ENCODE measurements at places on chromosomes 7 and 10.
A peak's percentile ranks its signal among the peaks of the same experiment; 100 is the strongest.

DNA sequence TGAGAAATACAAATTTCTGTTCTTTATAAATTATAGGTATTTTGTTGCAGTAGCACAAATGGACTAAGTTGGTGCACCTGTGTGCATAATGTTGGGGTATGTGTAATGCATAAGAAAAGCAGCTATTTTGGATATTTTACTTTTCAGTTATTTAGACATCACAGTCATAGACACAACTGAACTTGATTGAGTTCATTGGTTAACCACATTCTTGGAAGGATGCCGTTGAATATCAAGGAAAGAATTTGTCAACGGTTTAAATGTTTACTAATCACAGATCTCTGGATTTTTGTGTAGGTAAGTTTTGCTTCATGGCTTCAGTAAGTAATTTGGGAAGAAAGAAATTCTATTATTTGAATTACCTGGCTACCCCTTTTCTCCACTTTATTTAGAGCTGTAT is 4.1 kb downstream of the OTUD1 start:
- DNase-seq = no peak

DNA sequence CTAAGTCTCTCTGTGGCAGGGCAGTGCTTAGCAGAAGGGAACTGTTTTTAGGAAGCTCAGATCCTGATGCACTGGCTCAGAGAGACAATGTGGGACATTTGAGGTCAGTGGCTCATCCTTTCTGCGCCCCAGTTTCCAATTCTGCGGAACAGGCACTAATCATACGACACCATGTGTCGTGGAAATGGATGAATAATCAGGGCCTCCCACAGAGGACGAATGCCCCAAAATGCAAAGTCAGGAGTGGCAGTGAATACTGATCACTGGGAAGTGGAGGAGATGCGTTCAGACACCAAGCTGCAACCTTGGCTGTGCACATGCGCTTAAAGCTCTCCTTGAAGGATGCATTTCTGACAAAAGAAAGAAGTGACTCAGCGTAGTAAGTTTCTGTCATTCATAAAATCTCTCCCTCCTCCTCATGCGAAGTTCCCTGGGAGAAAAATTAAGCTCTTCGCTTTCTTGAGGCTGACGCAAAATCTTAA is 21.9 kb upstream of the ECHDC3 start:
- no peak for DNase-seq

DNA sequence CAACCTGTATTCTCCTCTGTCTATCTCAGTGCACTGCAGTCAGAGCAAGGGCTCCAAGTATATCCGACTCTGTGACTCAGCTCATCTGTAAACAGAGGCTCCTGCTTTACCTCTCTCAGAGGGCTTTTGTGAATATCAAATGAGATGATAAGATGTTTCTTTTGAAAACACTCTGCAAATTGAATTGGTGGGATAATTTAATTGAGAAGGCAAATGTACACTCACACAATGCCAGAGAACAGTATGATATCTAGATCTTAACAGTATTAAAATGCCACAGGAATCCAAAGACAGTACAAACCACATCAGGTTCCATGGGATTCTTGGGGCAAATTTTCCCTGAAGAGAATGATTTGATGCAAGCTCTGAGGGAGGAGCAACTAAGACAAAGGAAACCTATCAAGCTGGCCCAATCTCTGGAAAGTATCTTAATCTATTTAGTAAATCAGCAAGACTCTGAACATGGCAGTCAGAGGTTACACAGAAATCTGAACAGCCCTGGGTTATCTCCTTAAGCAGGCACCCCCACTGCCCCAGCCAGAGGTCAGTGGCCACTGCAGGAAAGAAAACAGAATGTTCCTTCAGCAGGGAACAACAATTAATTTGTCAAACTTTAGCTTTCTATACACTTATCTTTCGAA is 45.9 kb downstream of the DOCK4 start:
- no peak for DNase-seq

DNA sequence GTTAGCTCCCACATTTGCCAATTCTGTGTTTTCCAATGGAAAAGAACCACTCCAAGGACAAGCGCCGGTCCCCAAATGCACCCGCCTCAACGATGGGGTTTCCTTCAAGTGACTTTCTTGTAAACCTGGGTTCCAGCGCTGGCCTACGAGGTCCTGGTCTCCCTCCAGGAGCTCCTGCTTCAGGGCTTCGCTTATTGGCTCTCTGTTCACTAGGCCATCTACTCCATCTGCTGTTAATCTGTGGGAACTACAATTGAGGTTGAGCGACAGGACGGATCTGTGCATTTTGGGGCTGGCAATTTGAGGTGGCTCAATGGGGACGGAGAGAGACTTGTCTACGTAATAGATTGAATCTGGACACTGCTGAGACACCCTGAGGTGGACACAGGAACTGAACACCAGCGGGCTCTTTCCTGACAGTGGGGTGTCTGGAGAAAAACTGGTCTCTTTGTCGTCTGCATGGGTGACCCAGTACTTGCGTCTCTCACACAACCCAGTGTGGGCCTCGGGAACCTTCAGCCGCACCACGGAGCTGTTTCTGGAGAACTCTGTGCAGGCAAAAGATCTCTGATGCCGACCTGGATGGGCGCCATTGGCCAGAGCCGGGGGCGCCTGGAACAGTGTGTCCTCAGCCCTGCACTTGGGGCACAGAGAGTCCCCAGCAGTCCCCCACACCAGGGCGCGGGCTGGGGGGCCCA is 115.9 kb upstream of the ADAM12 start:
- peak; percentile 18 for DNase-seq

DNA sequence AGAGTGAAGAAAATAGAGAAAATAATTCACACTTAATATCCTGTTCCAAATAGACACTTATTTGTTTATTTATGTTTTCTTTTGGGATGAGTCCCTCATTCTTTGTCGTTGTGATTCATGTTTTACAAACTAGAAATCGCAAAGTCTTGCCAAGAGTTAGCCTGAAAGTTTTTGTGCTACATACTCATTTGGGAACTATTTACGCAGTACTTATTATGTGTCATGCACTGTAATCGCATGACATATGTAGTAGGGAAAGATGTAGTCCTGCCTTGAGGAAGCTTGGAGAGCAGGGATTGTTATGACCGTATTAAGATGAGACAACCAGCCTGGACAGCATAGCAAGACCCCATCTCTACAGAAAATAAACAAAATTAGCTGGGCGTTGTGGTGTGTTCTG is 189.3 kb downstream of the ABCA13 start:
- no peak for DNase-seq

DNA sequence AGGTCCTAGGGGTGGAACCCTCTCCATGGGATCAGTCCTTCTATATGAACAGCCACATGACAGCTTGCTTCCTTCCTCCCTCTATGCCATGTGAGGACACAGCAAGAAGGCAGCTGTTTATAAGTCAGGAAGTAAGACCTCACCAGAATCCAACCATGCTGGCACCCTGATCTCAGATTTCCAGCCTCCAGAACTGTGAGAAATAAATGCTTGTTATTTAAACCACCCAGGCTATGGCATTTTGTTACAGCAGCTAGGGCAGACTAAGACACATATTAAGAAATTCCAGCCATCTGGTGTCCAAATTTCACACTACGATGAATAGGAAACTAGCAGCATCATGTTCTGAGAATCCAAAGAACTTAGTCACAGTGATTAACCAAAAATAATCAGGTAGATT is 140.1 kb downstream of the ZFAND4 start:
- no peak for DNase-seq

- no peak for DNase-seq
Measured at GRCh38 chr7:115618676-115619075, 411.9 kb downstream of the TFEC start.

DNA sequence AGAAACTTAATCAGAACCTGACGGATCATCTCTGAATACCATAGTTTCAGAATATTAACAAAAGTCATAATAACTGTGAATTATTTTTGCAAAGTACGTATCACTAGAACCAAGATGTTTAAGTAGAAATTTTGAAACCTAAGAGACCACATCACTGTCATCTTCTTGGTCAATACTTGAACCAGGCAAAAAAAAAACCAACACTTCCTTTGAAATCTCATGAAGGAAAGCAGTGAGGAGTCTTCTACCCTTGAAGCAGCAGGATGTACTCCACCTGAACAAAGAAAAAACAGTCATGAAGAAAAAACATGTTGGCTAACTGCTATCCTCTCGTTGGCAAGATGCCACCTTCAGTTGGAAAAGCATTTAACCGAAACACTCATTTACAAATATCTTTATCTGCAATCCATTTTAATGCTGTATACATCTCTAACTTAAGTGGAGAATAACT is 82.4 kb downstream of the SRPK2 start:
- no peak for DNase-seq

DNA sequence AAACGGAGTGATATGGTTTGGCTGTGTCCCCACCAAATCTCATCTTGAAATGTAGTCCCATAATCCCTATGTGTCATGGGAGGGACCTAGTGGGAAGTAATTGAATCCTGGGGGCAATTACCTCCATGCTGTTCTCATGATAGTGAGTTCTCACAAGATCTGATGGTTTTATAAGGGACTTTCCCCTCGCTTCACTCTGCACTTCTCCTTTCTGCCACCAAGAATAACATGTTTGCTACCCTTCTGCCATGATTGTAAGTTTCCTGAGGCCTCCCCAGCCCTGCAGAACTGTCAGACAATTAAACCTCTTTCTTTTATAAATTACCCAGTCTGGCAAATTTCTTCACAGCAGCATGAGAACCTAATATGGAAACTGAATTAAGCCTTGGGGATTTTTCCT is 19.1 kb downstream of the FAM3C start:
- DNase-seq = no peak

GRCh38 chr7:137715533-137715932 is 131.2 kb downstream of the DGKI start:
- no peak for DNase-seq

- DNase-seq = no peak
Measured at GRCh38 chr10:44993922-44994751, 6.6 kb upstream of the ZNF22 start.

- no peak for DNase-seq
Measured at GRCh38 chr7:130288829-130289228, 4.1 kb upstream of the CPA4 start.

GRCh38 chr10:125550362-125550761 is 132.6 kb downstream of the TEX36 start:
- DNase-seq = no peak

DNA sequence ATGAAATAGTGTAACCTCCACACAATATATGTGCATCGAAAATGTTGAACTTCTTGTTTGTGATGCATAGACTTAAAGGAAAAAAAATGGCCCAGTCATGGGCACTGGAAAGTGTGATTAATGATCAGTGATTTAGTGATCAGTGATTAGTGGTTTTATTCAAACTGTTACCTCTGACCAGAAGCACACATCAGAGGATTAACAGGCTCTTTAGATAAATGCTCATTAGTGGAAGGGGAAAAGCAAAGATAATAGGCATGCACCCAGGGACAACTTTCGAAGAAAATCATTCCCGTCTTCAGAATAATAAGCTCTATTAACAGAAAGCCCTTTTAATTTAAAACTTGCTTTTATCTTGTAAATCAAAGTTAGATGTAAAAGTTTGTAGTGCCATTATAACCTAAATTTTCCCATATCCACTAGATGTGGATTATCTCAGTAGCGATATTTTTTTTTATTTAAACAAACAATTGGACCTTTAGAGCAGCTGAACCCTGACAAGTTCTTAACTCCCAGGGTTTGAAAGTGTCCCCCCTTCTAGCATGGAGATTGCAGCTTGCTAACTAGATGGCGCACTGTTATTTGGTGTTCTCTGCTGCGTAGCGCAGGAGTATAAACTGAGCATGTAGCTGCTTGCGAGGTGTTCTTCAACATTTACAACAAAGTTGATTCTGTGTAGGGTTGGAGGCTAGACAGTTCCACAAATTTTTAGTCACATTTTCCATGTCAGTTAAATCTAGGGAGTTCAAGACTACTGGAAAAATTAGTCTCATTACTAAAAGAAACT is at the start of gene CREB5:
TSS of gene CREB5 (plus strand) at position 643 of the 787 bp plus-strand sequence. CDS start 397 bp downstream, outside the sequence.
- DNase-seq = no peak

DNA sequence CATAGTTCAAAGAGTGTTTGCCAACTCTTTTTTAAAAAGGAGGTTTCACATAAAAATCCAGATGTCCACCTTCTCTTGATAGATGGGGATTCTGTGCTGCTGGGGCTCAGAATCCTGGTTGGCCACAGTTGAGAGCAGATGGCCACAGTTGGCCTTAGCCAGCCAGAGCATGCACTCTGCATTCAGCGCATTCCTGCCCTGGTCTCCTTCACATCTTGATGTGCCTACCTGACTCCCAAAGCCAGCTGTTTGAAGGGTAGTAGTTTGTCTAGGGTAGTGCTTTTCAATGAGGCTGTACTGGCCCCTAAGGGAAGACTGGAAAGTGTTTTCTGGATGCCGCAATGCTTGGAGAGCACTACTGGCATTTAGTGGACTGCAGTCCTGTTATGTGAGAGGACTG is 208.1 kb upstream of the HDAC9 start:
- DNase-seq = no peak

DNA sequence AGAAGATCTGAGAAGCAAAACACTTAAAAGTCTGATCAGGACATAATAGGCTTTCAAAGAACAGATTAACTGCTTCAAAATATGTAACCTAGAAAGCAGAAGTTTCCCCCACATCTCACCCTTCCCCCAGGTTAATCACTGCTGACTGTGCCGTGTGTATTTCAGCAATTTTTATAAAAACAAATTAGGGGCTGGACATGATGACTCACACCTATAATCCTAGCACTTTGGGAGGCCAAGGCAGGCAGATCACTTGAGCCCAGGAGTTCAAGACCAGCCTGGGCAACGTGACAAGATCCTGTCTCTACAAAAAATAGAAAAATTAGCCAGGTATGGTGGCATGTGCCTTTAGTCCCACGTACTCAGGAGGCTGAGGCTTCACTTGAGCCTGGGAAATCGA is 67.6 kb upstream of the GATA3 start:
- DNase-seq = no peak

All from immature natural killer cell (primary cell).